Stimulated activated CD4-positive, alpha-beta T cell treated with anti-CD3 and anti-CD28 coated beads, Interleukin-15, amount 100 ng/mL, for 1 hour (primary cell): ENCODE measurements at places on chromosomes 6 and 20.

- no peak for DNase-seq
These were observed 165.4 kb upstream of the GMDS start for GRCh38 chr6:2410656-2411380.

DNA sequence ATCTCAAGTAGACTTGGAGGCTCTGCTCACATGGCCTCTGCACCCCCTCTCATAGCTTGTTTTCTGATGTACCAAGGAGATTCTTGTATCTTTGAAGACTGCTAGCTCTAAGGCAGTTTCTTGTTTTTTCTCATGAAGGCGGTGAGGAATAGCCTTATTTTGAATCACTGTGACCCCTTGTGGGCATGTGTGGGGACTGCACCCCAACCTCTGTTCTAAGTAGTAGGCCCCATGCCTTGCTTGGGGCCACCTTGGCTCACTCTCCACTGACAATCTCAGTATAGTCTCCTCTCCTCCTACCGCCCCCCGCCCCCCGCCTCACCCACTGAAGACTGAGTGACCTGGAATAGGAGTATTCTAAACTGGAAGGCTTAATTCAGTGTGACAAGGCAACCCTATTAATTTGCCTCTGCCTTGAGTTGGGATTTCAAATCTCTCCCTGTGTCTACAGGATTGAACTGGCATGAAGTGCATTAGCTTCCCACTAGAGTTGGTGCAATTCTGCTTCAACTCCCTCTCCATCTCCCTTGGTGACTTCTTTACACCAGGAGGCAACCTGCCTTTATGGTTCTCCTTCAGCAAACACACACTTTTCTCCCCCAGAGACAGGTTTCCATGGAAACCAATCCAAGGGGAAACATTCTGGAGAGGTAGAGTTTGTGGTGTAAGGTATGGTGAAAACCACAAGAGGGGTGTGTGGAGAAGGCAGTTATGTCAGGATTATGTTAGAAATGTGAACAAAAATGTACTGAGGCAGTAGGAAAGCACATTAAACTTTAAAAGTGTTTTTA lies 75.4 kb upstream of the ECI2 start:
- DNase-seq: no peak

DNA sequence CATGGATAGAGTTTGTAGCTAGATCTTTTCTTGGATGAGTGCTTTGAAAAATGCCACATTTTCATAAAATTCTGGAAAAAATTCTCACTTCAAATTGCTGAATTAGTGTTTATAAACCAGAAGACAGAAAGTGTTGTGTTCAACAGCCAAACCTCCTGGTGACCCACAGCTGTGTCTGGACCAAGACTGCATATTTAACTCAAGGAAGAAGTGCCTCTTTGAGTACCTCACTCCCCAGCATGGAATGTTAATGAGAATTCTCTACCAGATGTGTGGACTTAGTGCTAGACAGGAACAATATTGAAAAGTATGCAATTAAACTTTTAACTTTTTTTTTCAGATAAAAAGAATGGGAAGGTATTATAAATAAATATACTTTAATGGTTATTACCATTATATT lies 609.3 kb downstream of the COL12A1 start:
- no peak for DNase-seq

GRCh38 chr6:10451828-10452509 lies 37.1 kb upstream of the TFAP2A start:
- no peak for DNase-seq

DNA sequence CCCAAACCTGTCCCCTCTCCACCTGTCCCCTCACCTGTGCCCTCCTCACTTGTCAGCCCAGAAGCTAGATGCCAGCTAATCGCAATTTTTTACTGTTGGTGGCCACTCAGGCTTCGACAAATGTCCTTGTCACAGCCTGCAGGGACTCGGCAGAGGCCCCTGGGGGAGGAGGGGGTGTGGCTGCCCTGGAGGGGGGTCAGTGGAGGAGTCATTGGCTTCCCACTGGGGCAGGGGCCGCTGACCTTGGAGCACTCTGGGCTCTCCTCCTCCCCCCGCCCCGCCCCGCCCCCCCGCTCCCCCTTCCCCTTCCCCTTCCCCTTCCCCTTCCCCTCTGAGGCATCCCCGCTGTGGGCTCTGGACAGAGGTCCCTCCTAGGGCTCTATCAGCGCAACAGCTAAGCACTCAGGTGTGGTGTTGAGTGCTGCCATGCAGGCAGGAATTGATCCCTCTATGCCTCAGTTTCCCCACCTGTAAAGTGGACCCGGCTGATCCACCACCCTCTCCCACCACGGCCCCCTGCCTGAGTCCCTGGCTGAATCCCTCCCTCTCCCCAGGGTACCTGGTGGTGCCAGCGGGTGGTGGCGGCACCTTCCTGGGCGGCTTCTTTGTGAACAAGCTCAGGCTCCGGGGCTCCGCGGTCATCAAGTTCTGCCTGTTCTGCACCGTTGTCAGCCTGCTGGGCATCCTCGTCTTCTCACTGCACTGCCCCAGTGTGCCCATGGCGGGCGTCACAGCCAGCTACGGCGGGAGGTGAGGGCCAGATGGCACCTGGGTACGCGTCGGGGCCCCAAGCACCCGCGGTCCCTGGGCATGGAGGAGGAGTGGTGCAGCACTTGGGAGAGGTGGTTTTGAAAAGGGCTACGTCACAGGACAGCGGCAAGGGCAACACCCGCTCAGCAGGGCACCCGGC lies 23.8 kb downstream of the SLCO4A1 start:
- no peak for DNase-seq

DNA sequence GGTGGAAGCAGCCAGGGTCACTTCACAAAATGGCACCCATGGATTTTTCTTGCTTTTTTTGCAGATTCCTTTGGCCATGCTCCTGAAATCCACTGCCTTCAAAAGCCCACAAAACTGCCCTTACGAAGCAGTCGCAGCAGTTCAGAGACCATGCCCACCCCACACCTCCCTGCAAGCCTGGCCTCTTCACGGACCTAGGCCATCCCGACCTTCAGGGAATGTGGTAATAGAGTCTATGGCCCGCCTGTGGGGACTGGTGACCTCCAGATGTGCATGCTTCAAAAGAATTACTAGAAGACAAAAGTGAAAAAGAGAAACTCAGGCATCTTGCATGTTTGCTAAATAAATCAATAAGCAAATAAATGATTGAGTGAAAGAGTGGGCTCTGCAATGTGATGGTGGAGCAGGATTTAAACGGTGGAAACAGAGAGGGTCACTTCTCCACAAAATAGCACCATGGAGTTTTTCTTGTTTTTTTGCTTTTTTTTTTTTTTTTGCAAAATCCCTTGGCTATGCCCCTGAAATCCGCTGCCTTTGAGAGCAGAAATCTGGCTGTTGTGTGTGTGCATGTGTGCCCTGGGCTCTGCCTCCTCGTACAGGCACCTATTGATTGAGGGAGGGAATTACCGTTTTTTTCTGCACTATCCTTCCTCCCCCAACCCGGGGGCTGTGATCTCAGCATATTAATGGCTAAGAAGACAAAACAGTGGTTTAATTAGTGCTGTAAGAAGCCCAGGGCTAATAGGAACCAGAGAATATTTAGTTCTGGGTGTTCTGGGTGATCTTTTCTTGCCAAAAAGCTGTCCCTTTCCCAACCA lies 107.4 kb downstream of the PXDC1 start:
- no peak for DNase-seq

DNA sequence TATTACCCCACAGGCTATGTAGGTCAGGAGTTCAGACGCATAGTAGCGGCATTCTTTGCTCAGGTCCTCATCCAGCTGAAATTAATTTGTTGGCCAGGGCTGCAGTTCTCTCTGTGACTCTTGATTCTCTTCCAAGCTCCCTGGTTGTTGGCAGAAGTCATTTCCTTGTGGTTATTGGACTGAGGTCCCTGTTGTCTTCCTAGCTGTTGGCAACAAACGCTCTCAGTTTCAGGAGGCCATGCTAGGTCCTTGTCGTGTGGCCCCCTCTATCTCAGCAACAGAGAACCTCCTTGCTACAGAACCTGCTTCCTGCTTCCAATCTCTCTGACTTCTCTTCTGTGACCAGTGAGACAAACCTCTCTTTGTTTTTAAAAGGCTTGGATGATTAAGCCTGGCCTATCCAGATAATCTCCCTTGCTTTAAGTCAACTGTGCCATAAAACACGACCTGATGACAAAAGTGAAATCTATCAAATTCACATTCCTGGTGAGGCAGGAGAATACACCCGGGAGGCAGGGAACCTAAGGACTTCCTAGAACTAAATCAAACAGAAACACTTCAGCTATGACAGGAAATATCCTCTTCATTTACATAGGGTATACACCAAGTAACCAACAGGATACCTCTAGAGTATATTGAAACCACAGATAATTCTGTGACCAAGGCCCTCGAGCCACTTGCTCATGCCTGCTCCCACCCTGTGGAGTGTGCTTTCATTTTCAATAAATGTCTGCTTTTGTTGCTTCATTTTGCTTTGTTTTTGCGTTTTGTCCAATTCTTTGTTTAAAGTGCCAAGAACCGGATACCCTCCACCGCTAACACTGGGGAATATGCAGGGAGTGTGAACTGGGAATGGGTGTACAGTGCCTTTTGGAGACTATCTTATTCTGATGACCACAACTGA lies 196.0 kb downstream of the BTBD3 start:
- DNase-seq: no peak

DNA sequence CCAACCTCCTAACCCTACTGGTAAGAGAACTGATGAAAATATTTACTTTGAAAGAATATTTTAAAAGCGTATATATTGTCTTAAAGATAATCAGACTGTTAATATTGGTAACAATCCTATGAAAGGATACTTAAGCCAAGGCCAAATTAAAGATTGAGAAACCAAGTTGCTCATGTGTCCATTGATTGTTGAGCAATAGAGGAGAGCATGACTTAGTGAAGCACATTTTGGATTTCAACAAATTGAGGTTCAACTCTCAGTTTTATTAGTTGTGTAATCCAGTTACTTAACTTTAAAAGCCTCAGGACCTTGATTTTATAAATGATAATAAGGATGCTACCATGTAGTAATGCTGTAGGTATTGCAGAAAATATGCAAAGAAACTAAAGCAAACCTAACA lies 56.8 kb downstream of the PRL start:
- DNase-seq: no peak

DNA sequence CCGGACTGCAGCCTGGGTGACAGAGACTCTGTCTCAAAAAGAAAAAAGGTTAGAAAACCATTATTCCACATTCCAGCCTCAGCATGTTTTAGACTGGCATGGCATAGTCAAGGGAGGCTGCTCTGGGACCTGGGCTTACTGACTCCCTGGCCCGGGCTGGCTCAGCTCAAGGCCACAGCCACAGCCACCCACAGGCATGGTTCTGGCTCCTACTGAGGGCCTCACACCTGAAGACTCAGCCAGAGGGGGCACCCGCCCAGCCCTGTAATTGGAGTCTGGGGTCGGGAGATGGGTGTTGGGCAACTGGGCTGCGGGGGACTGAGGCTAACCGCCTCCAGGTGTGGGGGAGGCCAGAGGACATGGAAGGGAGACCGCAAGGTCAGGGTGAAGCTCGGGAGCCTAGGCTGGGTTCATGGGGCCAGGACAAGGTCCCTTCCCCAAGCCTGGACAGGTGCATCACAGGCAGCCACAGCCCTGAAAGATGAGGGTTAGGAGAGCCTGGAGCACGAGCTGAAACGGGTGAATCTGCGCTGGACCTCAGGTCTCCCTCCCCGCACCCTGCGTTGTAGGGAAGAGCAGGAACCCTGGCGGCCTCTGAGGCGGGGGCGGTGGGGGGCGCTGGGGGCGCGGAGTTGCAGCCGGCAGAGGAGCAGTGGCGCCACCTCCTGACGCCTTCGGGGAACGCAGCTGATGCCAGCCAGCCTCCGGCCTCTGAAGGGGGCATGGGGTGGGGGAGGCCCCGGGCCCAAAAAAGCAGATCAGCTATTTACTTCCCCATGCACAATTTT lies 67.7 kb upstream of the SRSF6 start:
- DNase-seq: no peak

DNA sequence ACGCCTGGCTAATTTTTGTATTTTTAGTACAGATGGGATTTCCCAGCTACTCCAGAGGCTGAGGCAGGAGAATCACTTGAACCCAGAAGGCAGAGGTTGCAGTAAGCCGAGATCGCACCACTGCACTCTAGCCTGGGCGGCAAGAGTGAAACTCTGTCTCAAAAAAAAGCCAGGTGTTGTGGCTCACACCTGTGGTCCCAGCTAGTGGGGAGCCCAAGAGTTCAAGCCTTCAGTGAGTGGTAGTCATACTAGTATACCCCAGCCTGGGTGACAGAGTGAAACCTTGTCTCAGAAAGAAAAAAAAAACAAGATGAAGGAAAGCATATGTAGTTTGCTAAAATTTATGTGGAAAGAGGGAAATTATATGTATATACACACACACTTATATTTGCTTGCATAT lies 20.0 kb upstream of the POU5F1 start:
- no peak for DNase-seq

- no peak for DNase-seq
These were observed 128.9 kb upstream of the FAM184A start for GRCh38 chr6:119207327-119207726.

DNA sequence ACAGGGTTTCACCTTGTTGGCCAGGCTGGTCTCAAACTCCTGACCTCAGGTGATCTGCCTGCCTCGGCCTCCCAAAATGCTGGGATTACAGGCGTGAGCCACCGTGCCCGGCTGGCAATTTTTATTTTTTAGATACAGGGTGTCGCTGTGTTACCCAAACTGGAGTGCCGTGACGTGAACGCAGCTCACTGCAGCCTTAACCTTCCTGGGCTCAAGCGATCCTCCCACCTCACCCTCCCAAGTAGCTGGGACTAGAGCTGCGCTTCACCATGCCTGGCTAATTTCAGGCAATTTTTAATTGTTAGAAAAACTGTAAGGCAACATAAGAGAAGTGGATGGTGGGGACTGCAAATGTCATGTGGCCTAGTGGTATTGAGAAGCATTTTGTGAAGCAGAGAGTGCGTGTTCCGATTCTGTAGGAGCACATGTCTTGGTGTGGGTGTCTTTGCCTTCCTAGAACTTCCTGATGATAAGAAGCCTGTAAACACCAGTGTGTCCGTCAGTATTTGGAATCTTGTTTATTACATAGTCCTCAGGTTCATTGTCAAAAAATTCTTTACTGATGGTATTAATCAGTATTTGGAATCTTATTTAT lies 18.0 kb downstream of the JARID2 start:
- DNase-seq: no peak

GRCh38 chr6:70479236-70479635 lies 65.9 kb downstream of the FAM135A start:
- DNase-seq: no peak

- DNase-seq: no peak
These were observed 82.2 kb downstream of the ZDHHC14 start for GRCh38 chr6:157462956-157463742.

DNA sequence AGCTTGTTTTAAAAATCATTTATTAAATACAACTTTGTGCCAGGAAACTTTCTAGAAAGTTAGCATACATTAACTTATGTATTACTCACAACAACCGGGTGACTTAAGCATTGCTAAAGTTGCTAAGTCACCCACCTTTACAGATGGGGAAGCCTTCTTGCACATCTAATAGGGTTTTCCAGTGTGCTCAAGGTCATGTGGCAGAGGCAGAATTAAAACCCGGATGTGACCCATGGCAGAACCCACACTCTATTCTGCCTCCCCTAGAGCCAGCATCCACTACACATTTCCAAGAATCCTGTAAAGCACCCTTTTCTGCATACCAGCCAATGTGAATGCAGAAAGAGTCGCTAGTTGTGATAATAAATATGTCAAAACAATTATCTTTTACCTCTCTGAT lies 13.4 kb downstream of the LINC00237 start:
- no peak for DNase-seq
